ENCODE measurements at places on chromosomes 7 and 10.

DNA sequence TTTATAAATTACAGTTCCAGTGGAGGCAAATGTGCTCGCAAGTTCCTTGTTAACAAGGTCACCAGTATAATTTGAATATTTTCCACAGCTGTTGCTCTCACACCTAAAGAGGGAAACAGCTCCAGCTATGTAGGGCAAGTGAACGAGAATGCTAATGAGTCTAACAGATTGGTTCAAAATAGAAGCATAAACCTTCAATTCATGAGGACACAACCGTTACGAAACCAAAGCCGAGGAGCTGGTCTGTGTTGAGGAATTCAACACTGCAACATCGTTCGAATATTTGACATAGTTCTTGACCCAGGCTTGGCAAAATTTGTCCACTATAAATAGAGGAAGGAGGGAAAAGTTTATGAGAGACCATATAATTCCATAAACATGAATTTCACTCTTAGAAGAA lies 161.3 kb downstream of the KLF6 start:
- DNase-seq: no peak

DNA sequence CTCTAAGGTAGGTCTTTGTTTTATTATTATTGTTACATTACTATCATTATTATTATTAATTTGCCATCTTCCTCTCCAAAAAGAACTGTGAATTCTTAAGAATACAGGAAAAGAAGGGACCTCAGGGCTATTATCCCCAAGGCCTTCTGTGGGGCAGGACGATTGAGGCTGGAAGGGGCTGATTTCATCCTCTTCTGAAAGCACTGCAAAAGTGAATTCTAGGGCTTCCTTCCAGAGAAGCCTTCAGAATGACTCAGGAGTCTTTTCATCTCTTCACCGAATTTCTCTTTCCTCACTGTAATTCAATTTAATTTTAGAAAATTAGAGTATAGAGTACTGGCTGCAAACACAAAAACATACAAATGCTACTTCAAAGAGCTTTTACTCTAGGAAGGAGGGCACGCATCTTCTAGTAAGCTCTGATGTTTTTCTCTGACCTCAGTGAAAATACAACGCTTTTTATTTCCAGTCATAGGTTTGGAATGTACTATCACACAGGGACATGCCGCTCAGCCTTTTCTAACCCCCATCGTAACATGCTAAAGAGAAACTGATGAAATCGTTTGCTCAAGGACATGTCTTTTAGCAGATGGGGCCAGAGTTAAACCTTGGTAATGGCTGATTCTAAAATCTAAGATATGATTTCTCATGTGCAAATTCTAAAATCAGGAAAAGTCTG lies 280.2 kb upstream of the PITRM1 start:
- no peak for DNase-seq

DNA sequence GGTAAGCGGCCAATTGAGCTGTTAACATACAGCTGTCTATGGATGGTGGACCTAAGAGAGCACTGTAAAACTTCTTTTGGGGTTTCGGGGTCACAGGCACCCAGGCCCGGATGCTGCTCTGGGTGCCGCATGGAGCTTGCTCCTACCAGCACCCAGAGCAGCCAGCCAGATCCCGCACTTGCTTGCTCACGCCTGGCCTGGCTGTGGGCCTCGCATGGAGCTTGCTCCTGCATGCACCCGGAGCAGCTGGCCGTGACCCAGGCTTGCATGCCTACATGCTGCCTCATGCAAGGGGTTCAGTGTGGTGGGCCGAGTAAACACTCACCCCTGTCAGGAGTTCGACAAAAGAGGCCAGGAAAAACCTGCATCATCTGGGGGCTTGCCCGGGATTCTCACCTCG lies 896.9 kb downstream of the SORCS1 start:
- no peak for DNase-seq

GRCh38 chr10:127016331-127016730 lies 111.1 kb downstream of the DOCK1 start:
- no peak for DNase-seq

DNA sequence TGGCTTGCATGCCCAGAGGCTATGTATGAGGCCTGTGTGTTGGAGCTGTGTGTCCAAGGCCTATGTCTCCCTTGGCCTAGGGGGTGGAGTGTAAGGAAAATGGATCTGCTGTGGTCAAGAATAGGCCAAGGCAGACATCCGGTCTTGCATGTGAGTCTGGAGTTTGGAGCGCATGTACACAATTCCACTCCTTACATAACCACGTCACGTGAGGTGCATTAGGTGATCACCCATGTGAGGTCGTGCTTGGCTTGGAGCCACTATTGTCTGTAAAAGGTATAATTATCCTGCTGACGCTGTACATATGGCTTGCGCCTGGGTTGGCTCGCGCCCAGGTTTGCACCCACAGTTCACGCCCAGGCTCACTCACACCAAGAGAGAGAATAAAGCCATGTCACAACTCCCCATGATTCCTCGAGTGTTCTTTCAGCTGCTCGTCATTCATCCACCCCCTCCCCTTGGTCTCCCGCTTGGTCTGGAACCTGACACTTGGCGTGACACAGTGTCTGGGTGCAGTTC lies 105.5 kb downstream of the BICC1 start:
- no peak for DNase-seq

- no peak for DNase-seq
These were observed 1443.0 kb upstream of the LRRTM3 start for GRCh38 chr10:65482848-65483247.

GRCh38 chr10:132774902-132775863 lies 10.8 kb downstream of the NKX6-2 start:
- DNase-seq: no peak

DNA sequence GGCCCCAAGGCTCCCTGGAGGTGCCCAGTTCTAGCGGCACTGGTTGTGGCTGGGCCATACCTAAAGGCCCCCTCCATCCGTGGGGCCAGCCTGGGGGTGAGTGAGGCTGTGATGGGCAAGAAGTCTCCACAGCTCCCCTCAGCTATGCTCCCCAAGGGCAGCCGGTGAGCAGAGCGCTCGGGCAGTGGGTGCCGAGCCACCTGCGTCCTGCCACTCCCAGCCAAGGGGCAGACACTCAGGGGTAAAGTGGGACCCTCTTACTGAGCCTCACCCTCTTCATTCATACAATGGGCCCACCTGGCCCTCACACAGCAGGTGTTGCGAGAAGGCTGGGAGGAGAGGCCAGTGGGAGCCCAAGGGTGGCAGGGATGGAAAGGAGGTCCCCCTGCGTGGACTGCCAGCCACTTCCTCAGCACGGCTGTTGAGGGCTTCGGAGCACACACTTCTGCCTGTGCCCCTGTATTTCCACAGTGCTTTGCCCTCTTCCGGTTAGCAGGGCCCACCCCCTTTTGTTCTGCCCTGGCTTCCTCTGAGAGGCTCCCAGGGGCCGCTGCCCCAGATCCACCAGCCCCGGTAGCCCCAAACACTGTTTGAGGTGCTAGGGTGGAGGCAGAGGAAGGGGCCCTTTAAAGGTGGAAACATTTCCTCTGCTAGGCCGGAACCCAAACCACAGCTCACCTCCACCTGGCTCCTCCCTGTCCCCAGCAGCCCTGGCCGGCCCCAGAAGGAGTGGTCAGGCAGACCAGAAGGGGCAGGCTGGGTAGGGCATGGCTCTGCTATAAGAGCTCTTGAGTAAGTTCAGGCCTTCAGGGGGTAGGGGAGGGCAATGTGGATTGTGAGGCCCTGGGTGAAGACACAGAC lies 16.4 kb upstream of the C10orf105 start:
- DNase-seq: no peak

GRCh38 chr7:131921016-131921415 lies 364.6 kb upstream of the PODXL start:
- DNase-seq: no peak

DNA sequence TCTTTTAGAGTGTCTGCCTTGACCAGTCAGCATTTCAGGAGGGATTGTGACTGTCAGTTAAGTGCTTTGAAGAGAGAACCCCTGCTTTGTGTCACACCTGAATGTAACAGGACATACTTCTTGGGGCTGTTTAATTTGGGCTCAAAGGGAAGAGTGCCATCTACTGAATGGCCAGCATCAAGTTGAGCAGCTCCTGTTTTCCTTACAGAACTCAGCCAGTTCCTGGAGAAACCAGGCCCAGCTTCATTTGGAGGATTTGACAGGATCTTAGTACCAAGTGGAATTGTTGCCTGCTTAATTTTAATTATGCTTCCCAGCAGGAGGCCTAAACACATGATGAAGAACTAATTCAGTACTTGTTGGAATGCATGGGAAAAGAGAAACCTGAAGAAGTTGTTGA lies 8.3 kb downstream of the ADD3 start:
- no peak for DNase-seq

DNA sequence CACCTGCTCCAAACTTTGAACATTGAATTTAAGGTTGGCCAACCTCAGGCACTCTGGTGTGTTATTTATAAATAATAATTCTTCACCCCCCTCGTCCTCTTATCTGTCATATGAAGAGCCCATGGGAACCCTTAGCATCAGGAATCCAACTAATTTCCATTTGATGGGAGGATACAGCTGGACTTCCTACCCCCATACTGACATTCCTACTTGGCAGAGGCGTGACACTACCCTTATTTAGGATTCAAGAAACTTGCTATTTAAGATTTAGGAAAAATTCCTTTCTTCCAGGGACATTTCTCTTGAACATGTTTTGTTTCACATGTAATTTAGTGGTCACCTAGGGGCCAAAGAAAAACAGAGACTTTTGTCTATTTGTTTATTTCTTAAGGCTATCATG lies 171.9 kb upstream of the NRP1 start:
- no peak for DNase-seq

DNA sequence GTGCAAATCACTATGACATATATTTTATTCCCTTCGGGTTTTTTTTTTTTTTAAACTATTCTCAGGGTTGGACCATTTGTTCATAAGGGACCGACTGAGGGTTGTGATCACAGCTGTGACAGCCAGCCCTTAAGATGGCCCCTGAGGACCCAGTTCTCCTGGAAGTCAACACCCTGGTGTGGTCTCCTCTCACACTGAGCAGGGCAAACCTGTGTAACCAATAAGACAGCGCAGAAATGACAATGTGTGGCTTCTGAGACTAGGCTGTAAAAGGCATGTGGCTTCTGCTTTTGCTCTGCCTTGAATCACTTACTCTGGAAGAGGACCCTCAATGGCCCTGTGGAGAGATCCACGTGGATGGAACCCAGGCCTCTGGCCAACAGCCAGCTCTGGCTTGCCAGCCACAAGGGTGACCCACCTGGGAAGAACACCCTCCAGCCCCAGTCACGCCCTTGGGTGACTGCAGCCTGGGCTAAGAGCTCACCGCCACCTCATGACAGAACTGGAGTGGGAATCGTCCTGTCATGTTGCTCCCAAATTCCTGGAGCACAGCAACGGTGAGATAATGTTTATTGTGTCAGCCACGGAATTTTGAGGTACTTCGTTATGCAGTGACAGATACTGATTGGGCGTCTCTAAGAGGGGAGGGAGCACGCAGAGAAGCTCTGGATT lies 127.1 kb downstream of the CLEC2L start:
- no peak for DNase-seq

DNA sequence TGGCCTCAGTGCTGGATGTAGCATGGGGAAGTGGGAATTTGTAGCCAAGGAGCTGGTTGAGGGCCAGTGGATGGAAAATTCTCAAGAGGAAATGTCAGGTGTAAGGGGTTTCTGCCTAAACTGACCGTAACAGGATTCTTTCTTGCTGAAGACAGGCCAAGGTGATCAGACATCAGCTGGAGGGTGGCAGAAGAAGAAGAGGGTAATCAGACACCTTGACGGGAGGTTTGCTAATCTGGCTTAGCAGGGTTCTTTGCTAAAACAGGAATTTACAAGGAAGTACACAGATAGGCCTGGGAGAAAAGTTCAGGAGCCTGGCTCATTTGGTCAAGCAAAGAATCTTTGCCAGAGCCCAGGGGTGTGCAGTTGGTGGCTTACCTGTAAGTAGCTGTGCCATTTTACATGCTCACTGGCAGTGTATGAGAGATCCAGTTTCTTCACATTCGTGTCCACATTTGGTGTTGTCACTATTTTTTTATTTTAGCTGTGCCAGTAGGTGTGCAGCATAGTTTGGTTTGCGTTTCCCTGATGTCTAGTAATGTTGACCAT lies 73.7 kb downstream of the BMPR1A start:
- DNase-seq: no peak

GRCh38 chr10:101380353-101381017 lies 26.5 kb downstream of the BTRC start:
- no peak for DNase-seq

DNA sequence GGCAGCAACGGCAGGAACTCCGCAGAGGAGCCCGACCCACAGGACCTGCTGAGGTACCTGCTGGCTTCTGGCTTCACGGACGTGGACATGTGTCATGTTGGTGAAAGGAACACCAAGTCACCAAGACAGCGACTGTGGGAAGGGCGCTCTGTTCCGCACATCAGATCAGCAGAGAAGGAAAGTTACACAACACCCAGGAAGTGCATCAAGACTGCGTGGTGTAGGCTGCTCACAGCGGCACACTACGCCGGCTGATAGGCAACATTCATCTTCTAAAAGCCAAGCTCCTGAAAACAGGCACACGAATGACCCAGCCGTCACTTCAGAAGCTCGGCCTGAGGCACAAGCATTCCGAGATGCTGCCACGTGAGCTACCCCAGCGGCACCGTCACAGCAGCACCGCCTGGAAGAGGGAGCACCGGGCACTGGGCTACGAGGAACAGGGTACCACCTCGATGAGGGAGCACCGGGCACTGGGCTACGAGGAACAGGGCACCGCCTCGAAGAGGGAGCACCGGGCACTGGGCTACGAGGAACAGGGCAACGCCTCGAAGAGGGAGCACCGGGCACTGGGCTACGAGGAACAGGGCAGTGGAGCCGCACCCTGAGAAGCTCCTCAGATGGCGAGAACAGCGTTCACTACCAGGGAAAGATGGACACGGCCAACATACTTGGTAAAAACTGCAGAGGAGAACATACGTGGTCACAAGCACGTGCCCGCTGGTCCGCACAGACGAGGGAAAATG lies 86.7 kb downstream of the MAD1L1 start:
- DNase-seq: no peak

GRCh38 chr7:30910411-30911073 lies 1.1 kb upstream of the AQP1 start:
- DNase-seq: no peak

DNA sequence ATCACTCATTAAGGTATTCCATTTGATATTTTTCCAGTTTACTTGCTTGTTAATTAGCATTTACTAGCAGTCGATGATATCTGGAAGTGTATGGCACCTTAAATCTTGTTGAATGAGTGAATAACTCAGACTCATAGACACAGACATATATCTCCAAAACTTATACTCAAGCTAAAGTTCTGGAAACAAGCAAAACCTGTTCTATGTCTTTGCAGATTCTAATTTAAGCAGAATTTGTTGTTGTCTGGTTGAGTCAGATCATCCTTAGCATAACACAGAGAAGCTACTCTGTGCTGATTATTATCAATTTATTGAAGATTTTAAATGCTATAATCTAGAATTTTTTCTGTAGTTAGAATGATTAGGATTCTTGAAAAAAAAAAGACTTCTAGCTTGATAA lies 296.2 kb downstream of the MDFIC start:
- no peak for DNase-seq
